ENCODE measurements at places on chromosomes 4 and X.

GRCh38 chr4:1074077-1074476 is 39.3 kb downstream of the RNF212 start:
- DNase-seq: no peak

DNA sequence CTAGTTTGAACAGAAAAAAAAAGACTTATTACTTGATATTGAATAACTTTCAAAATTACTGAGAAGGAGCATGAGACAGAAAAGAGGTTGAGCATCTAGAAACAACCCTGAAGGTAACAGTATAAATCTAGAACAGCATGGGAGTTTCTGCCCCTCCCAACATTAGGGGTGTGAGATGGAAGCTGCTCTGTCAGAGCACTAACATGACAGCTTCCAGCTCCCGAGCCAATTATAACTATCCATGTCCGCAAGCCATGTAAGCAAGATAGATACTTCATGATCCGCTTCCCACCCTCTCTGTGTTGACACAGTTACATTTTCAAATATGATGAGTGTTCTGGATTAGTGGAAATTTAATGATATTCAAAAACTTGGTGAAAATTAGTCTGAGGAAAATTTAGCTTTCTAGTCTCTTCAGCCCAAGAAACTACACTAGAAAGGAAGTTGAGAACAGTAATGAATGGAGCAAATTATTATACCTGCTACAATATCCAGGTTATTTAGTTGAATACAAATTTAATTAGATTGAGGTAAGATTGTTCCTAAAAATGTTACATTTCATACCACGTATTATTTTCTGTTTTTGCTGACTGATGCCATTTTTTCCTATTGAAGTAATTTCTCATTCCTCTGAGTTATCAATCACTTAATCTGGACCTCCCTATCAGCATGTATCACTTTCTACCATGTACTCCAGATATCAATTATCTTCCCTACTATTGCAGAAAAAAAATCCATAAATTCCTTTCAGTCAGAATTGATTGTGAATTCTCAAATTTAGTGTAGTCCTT is 129.3 kb upstream of the SLIT2 start:
- DNase-seq: no peak

GRCh38 chr4:42945874-42946273 is 53.4 kb downstream of the GRXCR1 start:
- no peak for DNase-seq

- no peak for DNase-seq
Measured at GRCh38 chrX:155023907-155024833, 1.6 kb upstream of the F8 start.

DNA sequence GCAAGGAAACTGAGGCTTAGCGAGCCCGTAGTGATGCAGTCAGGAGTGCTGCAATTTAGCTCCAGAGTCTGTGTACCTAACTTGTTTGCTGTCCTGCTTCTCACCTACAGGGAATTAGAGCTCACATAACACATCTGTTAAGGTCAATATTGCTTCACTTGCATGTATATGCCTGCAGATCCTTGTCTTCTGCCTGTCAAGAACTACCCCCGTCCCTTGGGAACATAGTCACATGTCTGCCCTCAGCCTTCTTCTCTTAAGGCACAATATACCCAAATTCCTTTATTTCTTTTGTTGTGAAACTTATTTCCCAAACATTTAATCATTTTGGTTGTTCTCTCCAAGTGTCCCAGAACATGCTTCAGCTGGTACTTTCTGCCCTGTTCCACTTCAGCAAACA is 103.3 kb upstream of the LEF1 start:
- no peak for DNase-seq

DNA sequence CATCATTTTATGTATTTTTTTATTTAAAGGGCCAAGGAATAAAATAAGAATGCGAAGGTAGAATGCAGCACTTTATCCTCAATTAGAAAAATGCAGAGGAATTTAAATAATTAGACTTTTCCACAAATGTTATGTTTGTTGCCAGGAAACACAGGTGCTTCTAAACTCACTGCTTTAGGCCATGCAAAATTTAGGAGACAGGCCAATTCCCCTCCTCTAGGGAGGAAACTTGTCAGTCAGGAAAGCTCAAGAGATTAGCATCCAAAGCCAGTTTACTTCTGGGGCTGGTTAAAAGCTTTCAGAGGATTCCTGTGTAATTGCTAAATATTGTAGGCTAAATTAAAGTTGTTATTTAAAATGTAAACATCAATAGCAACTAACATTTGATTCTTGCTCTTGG is 124.5 kb downstream of the DMD start:
- DNase-seq: no peak

DNA sequence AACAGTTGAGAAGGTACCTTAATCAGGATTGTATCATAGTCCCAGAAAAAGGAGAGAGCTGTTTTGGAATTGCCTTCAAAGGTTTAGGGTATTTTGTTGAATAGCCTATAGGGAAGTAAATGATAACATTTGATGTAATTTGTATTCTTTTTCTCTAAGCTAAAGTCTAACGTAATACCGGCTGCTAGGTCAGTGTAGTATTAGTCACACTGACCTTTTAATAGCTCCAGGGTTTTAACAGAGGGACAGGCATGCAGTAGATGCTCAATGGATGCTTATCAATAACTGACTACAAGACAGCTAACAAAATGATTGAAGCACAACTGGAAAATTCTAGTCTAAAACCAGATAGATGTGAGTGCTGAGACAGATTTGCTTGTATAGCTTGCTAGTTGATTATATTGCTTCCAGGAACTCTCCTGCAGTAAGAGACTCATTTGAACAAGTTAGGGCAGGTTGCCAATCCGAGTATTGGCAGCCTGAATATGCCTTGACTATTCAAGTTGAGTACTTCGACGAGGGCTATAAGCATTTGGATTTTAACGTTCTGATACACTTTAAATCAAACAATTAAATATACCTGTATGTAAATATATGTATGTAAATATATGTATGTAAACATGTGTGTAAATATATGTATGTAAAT is 16.5 kb upstream of the PNPLA4 start:
- DNase-seq: no peak

DNA sequence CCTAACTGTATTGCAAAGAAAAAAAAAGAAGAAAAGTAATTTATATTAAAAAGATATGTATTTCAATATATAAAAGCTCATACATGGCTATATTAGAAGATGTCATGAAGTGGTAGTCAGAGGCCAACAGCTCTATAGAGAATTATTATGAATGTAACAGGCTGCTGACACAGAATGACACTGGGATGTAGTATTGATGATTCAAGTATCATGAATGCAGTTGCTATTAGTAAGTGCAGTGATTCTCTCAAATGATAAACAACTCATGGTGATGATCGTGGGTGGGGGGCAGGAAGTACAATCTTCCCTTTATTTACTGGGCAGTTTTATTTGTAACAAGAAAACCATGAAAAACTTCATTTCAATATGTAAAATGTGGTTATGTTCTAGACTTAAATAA is 124.6 kb downstream of the COL4A6 start:
- no peak for DNase-seq

- DNase-seq: no peak
Measured at GRCh38 chrX:154056770-154057241, 37.1 kb upstream of the IRAK1 start.

DNA sequence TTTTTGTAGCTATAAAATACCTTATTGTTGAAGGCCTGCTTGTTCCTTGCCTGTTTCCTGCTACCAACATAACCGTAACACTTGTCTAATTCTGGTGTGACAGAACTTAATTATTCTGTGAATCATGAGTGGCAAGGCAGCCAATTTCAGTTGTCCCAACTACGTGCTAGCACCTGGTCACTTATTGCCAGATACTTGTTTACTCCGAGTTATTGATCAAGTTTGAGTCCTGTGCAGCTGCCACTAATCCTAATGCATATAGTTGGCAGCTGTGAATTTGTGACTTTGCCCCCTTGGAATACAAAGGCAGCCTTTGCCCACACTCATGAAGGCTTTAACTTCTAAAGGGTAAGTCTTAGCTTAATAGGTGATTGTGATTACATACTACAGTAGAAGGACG is 7.8 kb upstream of the RNF128 start:
- no peak for DNase-seq

All from anterior cingulate cortex (tissue), 58 donors.